ENCODE measurements at places on chromosomes 12 and 14. TPM values are rescaled to one million over a fixed set of nuclear protein-coding genes. Genes with fewer than 3 reads are reported as not detected.

DNA sequence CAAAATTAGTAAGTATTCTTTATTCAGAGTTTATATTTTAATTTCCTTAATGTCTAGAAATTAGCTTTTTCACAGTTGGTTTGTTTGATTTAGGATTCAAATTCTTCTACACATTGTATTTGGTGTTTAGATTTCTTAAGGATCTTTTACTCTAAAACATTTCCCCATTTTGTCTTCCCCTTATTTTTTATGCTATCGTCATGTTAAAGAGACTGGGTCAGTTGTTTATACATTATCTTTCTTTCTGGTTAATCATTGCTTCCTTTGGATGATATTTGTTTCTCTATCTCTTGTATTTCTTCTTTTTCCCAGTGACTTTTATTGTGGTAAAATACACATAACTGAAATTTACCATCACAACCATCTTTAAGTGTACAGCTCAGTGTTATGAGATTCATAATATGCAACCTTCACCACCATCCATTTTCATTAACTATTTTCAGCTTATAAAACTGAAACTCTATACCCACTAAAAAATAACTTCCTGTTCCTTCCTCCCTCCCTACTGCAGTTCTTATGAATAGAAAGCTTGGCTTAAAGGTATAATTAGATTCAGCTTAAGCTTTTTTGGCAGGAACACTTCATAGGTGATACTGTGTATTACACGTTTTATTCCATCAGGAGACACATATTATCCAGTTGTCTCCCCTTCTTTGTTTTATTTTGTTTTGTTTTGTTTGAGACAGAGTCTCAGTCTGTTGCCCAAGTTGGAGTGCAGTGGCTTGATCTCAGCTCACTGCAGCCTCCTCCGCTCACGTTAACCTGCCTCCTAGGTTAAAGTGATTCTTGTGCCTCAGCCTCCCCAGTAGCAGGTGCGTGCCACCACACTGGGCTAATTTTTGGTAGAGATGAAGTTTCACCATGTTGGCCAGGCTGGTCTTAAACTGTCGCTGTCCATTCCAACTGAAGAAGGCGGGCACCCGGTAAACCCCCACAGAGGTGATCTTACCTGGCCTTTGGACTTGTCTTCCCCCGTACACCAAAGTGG lies 45.0 kb downstream of the NOPCHAP1 start:
- no peak for DNase-seq

DNA sequence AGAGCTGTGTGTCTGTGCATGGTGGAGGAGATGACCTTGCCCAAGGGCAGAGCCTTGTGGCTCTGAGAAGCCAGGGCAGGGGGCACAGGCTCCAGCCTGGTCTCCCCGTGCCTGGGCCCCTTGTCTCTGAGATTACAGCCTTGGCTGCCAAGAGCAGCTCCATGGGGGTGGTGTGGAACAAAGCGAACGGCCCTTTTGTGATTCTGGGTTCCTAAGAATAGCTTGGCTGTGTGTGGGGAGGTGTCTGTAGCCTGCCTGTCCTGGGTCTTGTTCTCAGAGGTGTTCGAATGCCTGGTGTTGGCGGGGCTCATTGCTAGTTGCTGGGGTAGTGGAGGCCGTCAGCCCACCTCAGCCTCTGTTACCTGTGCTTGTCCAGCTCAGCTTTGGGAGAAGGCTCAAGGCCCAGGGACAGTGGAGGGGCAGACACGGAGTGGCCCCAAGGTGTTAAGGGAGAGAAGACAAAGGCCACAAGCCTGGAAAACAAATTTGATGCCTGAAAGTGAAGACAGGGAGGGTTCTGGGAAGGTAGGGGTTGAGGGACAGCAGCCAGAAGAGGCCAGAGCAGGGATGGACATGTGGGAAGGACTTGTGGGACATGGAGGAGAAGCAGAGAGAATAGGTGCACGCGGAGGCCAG lies 7.4 kb upstream of the MYH7 start:
- no peak for DNase-seq

GRCh38 chr12:15788233-15789219 lies 662 bp downstream of the EPS8 start:
- DNase-seq, result peak; percentile 38

GRCh38 chr12:41992022-41992421 lies 152.7 kb downstream of the GXYLT1 start:
- DNase-seq, result no peak

GRCh38 chr12:16833376-16834015 lies 227.5 kb upstream of the LMO3 start:
- no peak for DNase-seq

DNA sequence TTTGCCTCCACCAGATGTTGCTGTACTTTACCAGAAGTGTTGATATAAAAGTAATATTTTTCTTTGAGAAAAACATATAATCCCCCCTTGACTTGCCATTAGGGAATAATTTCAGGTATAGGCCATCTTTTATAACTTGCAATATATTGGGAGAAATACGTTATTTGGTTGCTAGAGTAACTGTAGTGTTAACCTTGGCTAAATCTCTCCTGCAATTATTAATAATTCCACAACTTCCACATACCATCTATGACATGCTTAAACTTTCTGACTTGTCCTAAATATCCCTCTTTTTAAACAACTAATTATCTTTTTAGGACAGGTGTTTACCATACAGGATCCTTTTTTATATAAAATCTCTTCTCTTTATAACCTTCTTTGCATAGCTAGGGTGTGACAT lies 1048.2 kb downstream of the SLC16A7 start:
- DNase-seq, result no peak

- no peak for DNase-seq
Observed at GRCh38 chr14:101444116-101444515, 117.2 kb upstream of the DIO3 start.

GRCh38 chr12:62866451-62867082 lies 68.4 kb downstream of the PPM1H start:
- no peak for DNase-seq

DNA sequence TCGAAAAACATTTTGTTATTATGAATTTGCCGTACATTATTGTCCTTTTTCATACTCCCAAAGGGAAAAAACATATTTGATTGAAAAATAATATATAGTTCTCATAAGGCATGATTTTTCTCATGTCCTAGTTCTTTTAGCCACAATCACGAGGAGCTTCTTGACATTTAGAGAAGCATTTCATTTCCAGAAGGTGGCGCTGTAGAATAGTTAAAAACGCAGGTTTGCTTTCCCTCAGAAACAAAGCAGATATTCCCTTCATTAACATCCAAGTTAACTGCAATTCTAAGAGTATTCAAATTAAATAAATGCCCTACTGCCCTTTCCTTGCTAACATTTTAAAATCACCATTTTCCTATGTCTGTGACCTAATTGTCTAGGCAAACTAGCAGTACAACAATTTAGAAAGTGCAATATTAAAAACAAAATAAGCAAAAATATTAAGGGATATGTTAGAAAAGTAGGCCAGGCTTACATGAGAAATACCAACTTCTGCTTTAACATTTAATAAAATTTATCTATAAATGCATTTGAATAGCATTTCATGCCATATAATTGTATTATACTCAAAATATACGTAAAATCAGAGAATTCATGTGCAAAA lies 10.9 kb upstream of the PIK3C2G start:
- peak; percentile 27 for DNase-seq

DNA sequence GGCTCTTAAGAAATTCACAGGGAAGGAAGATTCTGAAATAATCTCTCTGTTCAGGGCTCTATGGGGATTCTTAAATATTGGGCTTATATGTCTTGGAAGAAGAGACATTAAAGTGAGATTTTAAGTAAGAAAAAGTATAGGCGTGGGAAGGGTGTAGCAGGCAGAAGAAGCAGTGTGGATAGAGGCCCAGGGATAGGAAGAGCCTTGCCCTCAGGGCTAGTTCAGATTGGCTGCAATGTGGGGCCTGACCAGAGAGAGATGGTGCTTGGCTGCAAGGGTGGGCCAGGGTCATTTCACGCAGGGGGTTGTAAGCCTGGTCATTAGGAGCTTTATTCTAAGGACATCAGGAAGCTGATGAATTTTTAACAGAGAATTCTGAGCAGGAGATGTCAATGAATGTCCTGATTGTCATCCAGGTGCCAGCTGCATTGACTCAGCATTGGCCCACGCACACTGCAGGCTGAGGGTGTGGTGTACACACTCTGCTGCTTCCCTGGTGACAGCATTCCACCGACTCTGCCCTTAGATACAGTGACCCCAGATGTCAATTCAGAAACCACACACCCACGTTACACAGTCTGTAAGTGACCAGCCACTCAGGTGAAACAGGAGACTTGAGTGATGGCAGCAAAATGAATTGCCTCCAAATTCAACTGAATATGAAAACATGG lies 582.5 kb downstream of the NRXN3 start:
- no peak for DNase-seq

DNA sequence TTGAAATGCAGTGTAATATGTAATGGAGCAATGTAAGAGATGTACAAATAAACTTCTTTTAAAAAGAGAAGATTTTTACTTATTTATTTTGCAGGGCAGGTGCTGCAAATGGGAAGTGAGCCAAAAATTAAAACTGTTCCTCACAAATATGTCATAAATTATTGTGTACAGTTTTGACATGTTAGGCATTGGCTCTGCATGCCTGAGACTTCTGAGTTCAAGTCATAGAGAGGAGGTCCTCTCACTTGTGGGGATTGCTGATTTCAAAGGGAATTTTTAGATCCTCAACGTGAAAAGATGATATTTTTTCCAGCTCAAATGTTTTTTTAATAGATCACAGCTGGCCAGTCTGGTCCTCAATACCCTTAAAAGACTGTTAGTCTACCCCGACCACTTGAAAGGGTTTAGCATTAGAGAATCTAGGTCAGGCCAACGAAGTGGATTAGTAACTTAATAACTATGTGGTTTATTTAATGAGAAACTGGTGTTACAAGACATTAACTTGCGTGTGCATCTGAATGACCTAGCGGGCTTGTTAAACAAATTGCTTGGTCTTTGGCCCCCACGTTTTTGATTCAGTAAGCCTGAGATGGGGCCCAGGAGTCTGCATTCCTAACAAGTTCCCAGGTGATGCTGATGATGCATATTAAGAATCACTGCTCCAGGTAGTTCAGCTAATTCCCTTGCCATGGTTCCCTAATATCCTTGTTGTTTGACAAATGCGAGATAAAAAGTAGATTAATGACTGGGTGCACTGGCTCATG lies 30.9 kb upstream of the WDR89 start:
- DNase-seq, result no peak

GRCh38 chr14:81903477-81903876 lies 369.8 kb upstream of the SEL1L start:
- DNase-seq, result no peak

The FAM90A1 gene
- 0.09 TPM for total RNA-seq

The WNT1 gene
- not detected for total RNA-seq

The B4GALNT3 gene
- total RNA-seq, result 2.4 TPM

The CLEC2A gene
- not detected for total RNA-seq

All from cerebellum (tissue), 4 donors.